ENCODE measurements at places on chromosomes 12 and 14.

GRCh38 chr14:29926701-29927375 lies 809 bp downstream of the PRKD1 start:
- DNase-seq, result no peak

DNA sequence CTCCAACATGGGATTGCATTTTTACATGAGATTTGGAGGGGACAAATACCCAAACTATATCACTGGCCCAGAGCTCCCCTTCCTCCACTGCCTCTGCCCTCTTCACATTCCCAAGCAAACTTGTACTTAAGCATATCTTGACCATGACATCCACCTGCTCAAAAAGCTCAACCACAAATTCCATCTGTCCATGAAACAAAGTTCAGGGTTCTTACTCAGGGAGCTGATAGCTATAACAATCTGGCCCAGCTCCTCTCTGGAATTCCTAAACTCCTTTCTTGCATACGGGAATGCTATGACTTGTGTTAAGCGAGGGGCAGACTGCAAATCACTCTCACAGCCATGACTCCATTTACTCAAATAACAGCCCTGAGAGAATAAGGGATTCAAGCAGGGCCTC lies 152.1 kb downstream of the GALC start:
- DNase-seq, result no peak

DNA sequence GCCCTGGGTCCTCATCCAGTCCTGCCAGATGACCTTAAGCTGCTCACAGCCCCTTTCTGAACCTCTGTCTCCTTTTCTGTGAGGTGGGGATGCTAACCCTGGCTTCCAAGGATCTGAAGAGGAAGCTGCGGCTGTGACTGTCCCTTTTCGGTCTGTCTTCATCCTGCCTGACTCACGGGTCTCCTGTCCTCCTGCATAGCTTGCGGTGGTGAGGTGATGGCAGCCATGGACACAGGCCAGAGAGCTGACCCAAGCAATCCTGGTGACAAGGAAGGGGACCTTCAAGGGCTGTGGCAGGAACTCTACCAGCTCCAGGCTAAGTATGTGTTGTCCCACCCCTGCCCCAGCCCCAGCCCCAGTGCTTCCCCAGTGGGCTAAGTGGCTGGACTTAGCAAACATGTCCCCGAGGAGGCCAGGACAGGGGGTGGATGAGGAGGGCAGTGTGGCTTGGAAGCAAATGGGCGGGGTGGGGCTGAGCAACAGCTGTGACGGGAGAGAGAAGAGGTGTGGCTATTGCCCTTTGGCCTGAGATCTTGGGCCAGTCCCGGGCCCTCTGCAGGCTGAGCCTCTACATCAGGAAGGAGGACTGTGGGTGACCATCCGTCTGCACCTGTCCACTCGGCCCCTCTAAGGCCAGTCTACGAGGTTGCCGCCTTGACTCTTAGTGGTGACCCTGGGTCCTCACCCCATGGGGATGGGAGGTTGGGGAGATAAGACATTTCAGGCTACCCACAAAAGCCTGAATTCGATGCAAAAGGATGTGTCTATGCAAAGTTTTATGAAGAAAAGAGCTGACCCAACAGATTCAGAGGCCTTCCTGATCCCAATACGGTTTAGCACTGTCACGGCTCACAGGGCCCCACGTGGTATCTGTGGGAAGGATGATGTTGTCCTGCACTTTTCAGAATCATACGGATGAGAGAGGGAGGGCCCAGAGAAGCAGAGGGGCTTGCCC lies 1.1 kb downstream of the CCDC197 start:
- no peak for DNase-seq

DNA sequence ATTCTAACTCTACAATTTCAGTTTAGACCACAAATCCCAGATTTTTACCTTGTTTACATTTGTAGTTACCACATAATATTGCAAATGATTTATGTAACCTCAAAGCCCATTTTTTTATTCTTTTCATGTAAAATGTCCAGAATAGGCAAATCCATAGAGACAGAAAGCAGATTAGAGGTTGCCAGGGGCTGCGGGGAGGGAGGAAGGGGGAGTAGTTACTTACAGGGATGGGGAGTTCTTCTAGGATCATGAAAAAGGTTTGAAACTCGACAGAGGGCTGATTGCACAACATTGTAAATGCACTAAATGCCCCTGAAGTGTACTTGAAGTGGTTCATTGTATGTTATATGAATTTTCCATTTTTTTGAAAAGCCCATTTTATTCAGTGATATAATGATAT lies 66.5 kb downstream of the PPP2R5C start:
- no peak for DNase-seq

DNA sequence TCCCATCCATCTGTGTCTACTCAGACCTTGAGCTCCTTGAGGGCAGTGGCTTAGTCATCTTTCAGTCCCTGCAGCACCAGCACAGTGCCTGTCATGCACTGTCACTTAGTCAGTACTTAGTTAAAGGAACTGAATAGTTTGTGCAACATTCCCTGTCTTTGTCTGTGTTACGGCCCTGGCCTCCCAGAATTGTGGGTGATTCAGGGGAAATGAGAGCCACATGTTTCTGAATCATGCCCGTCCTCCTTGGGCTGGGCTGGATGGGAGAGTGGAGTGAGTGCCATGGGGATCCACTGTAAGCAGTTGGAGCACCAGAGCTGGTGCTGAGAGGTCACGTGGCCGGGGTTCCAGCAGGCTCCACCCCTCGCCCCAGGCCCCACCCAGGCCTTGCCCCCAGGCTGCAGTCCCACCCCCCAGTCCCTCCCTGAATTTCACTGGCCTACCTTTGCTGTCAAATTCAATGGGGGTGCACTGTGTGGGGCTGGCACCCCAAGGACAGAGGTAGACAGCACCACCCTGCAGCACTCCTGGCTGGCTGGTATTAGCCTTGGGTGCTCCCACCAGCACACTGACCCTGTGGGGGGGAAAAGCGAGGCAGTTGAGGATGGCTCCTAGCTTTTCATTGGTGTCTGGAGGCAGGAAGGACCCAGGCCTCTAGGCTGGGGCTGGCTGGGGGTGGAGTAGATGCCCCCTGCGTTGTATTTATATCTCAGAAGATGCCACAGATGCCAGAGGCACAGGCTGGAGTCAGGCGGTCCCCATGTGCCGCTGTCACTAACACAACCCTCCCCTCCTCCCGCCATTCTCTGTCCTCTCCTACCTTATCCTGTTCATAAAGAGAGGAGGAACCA lies 7.5 kb downstream of the ITGA5 start:
- peak; percentile 65 for DNase-seq

GRCh38 chr12:1620092-1620491 lies 8.9 kb upstream of the WNT5B start:
- no peak for DNase-seq

DNA sequence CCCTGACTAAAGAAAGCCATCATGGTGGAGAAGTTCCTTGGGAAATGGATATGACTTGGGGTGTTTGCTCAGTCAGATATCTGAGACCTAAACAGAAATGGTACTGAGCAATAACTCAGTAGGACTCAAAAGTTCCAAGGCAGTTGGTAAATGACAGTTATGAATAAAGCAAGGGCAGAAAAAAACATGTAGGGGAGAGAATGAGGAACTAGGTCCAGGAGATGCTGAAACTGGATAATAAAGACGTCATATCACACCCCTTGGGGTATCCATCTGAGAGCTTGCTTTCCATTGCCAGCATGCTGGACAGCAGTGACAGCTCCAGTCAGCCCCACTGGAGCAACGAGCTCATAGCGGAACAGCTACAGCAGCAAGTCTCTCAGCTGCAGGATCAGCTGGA lies 37.5 kb downstream of the RPGRIP1 start:
- DNase-seq, result no peak

DNA sequence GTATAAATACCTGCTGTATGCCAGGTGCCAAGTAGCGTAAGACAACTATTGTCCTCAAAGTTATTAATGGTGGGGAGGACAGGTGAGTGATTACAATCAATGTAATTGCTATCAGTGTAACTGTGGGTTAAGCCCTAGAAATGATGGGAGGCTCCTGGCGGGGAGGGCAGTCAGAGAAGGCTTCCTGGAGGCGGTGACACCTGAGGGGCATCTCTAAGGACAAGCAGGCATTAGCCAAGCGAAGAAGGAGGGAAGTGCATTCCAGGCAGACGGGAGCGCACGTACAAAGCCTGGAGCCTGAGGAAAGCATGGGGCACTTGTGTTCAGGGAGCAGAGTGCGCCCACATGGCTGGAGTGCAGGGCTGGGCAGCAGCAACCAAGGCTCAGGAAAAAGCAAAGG lies 182.9 kb upstream of the PRMT8 start:
- DNase-seq, result no peak

DNA sequence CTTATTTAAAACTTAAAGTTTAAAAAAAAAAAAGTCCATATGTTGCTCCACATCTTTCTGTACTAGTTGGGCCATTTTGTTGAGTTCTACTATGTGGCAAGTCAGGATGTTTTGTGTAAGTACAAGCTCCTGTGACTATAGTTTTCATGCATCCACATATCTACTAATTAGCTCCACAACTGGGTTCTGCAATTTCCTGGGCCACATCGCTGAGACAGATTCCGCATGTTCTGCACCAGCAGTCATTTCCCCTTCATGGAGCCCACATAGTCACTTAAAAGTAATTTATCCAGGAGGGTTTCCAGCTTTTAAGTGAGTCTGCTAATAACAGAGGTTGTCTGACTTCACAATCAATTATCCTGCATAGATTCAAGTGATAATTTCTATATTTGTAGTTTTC lies 461.4 kb downstream of the ZFP36L1 start:
- DNase-seq, result no peak

- DNase-seq, result no peak
Measured at GRCh38 chr12:49491823-49492222, 47.0 kb upstream of the KCNH3 start.

- DNase-seq, result no peak
Measured at GRCh38 chr12:121784460-121784859, 9.0 kb downstream of the RHOF start.

DNA sequence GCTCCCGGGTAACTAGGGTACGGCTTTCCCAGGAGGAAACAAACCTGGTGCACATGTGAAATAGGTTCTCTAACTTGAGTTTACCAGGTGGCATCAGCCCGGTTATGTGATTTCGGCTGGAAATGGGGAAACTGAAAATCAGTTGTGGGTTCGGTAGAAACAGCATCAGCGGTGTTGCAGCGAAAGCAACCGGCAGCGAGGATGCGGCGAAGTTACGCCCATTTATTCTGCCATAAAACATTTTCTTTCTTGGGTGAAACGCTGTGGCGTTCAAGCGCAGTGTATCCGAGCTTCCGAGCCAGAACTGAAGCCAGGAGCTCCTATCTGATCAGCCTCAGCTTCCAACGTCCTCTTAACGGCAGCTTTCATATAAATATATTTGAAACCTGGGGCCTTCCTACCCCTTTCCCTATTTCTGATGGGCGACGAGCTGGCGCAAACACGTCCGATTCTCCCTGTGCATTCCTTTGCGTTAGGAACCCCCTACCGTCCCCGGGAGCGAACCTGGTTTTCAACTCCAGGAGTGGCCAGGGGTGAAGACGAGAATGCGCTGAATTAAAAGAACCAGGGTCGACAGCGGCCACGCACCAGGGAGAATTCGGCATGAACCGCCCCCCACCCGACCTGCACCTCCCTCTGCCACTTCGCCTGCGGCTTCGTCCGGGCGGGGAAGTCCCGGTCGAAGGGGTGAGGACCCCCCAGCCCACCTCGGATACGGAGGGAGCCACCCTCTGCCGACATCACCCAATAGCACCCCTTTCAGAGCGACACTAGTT lies 1.6 kb downstream of the DPF3 start:
- DNase-seq, result peak; percentile 18

DNA sequence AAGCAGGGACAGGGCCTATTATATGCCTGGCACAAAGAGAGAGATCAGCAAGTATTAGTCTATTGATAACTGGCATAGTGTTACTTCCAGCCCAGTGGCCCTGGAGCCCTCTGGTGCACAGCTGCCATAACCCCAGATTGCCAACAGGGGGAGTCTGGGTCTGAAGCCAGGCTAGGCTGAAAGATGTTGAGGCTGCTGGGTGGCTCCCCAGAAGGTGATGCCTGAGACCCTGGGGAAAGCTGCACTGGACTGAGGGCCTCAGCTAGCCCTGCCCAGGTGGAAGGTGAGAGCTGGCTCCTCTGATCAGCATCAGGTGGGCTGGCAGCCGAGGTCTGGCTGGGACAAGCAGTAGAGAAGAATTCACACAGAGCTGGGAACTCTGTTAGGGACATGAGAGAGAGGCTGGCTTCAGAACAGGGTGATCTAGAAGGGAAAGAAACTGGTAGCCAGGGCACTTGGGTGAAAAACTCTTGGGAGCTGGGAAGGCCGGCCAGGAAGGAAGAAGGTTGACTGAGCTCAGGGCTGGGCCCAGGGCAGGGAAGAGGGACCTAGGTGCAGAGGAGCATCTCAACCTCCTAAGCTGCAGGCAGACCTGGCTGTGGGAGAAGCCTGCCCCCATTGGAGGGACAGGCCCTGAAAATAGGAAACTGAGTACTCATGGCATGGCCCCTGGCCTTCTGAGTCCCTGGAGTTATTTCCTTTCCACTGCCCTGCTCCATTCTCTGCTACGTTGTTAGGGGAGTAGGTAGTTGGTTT lies 3.9 kb downstream of the GZMH start:
- DNase-seq, result peak; percentile 75

- no peak for DNase-seq
Measured at GRCh38 chr12:120228041-120228290, 27.1 kb upstream of the RPLP0 start.

DNA sequence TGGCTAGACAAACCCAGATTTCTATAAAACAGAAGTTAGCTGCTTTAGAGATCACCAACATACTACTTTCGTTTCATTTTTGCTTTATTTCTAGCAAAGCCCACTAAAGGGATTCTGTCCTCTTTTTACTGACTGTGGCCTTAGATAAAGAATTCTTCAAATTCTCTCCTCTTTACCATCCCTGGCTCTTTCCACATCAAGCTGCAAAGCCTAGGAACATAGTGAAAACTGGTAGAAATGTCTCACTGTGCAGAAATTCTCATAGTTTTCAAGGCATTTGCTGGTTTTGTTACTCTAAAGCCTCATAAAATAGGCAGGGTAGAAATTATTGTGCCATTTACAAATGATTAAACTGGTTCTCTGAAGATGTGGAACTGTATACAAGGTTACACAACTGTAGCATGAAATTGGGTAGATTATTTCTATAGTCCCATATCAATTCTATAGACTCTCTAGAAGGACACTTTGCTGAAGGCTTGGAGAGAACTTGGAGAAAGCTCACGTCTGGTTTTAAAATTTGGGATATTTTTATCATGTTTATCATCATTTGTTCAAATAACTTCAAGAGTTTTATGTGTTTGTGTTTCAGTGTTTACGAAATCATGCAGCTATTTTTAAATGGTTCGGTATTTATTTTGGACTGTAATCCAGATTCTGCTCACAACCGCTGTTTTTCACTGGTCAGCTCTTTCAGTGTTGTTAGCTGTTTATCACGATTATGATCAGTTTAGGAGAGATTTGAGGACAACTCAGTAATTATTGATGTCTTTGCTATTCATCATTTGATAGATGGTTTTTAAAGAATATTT lies 36.7 kb upstream of the CSRP2 start:
- DNase-seq, result no peak

GRCh38 chr12:67437011-67437410 lies 167.9 kb downstream of the CAND1 start:
- no peak for DNase-seq

DNA sequence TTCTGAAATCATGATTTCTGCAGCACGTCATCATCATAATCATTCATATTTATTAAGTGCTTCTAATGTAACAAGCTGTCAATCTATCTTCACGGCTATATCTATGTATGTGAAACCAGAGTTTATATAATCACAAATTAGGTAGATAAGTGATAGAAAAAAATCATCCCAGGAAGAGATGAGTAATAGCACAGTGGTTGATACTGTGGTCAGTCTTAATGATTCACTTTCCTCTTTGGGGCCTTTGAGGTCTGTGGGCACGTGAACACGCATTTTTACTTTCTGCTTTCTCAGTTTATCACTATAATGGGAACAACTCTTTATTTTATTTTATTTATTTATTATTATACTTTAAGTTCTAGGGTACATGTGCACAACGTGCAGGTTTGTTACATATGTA lies 265.9 kb upstream of the NOVA1 start:
- no peak for DNase-seq

All from CD4-positive, alpha-beta T cell treated with Interleukin-4 for 4 hours (primary cell).